ENCODE measurements at places on chromosomes 2 and 18.

DNA sequence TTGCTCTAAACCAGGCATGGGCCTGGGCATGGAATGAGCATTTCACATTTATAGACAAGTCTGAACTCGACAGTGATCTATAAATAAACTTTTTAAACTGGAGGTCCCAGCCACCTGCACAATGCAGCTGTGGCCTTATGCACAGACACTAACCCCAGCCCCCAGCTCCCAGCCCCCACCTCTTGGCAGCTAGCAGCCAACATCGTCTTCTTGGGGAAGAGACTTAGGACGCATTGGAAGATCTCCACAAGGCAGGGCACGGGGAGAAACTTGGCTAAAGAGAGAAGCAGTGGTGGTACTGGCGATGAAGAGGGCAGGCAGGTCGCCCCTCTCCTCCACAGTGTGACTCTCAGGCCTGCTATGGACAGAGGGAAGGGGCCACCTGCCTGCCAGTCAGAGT lies 213.2 kb downstream of the ANAPC1 start:
- DNase-seq: no peak

DNA sequence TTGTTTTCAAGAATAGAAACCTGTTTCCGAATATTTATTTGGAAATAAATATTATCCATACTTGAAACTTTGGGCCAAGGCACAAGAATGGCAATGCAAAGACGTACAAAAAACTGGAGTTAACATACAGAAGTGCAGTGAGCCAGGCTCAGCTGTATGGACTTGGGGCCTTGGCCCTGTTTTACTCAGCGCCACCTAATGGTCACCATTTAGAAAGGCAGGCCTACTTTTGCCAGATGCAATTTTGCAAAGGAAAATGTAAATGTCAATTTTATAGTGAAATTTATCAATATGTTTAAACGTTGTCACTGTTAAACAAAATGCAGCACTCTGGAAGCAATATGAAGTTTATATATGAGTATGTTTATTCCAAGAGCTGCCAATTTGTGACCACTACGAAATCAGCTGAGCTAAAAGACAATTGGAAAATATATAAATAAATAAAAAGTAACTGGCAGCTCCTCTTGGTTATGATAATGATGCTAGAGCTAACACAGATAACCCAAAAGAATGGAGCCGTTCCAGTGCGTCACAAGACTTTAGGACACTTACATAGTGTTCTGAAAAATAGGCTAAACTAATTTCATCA lies 155.0 kb downstream of the ARHGAP15 start:
- peak; percentile 53 for DNase-seq

DNA sequence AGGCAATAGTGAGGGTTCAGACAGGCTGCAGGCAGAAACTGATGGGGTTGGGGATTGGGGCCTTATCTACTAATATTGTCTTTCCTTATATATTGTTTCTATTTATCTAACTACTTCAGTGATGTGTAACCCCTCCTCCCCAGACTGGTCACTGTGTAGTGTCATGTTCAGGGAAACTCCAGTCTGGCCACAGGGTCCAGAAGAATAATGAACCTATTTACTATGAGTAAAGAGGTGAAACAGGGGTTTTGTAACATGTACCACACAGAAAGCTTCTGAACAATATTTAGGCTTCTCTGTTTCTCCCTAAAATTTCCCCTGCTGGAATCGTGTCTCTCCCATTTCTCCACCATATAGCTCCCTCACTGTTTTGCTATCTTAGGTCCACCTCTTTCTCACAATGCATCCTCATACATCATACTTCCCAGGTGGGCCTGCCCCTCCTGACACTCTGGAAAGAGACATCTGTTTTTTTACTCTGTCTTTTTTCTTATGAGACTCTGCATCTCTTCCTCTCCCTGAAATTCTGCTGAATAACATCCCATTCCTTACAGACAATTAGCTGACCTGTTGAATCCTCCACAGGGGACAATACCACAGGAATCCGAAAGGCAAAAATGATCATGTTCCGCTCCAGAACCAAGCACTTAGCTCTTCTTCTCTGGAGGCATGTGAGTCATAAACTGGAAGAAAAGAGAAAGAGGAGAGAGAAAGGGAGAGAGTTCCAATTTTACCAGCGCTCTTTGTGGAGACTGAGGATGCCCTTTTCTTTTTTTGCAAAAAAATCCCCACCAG lies 154.8 kb downstream of the ZEB2 start:
- DNase-seq: no peak

GRCh38 chr2:241708879-241709278 lies 7.0 kb downstream of the ING5 start:
- DNase-seq: no peak

DNA sequence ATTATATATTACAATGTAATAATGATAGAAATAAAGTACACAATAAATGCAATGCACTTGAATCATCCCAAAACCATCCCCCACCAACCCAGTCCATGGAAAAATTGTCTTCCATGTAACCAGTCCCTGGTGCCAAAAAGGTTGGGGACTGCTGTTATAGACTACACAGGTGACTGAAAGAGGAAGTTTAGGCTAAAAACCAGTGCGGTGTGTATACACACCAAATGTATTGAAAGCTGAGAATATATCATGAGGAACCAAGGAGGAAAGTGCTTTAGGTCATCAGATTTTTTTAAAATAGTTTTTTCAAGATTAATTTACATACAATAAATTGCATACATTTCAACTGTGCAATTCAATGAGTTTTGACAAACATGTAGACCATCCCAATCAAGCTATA lies 20.5 kb upstream of the C1D start:
- DNase-seq: no peak

Measured in CD4-positive, alpha-beta T cell treated with Interleukin-15 for 4 hours (primary cell).